GM23248 (cell line): ENCODE measurements at places on chromosomes 7 and 10.

DNA sequence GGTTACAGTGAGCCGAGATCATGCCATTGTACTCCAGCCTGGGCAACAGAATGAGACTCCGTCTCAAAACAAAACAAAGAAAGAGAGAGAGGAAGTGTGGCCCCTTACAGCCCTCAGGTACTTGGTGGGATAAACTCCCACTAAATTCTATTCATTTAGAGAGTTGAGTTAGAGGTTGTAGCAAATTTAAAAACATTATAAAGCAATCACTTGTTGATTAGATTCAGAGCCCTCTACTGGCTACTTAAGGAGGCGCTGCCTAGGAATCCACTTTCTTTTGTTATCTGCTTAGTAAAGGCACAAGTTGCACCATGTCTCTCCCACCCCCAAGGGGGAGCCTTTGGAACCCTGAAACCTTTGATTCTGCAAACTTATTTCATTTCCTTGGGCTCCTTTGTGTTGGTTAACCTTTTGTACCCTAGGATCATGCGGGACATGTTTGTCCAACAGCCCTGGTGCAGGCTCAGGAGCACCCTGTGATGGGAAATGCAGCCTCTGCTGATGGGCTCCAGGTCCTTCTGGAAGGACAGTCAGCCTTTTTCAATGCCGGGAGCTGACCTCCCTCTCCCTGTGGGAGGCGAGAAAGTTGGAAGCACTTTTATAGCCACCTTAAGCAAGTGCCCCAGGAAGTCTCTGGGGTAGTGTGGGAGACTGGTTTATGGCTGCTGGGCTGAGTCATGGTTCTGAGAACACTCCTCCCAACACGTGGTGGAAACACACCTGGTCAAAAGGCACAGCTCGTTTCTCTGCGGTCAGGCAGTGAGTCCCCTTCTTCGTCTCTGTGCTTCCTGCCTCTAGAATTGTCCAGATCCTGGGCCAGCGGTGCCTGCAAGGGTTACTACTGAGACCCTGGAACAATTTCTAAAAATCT lies 2.3 kb downstream of the HKDC1 start:
- no peaks in the 10 kb centered on the region for H3K36me3 ChIP-seq
- H3K4me1 ChIP-seq, result peaks cover 15% of the 10 kb centered on the region
- DNase-seq, result peak; percentile 80
- no peaks in the 10 kb centered on the region for H3K27me3 ChIP-seq
- H3K27ac ChIP-seq, result no peak overlapping the region

GRCh38 chr10:32077896-32078485 lies 21.8 kb upstream of the KIF5B start:
- no peaks in the 10 kb centered on the region for H3K36me3 ChIP-seq
- peaks cover 11% of the 10 kb centered on the region for H3K4me1 ChIP-seq
- DNase-seq, result peak; percentile 95
- no peaks in the 10 kb centered on the region for H3K27me3 ChIP-seq
- no peak overlapping the region for H3K4me3 ChIP-seq

DNA sequence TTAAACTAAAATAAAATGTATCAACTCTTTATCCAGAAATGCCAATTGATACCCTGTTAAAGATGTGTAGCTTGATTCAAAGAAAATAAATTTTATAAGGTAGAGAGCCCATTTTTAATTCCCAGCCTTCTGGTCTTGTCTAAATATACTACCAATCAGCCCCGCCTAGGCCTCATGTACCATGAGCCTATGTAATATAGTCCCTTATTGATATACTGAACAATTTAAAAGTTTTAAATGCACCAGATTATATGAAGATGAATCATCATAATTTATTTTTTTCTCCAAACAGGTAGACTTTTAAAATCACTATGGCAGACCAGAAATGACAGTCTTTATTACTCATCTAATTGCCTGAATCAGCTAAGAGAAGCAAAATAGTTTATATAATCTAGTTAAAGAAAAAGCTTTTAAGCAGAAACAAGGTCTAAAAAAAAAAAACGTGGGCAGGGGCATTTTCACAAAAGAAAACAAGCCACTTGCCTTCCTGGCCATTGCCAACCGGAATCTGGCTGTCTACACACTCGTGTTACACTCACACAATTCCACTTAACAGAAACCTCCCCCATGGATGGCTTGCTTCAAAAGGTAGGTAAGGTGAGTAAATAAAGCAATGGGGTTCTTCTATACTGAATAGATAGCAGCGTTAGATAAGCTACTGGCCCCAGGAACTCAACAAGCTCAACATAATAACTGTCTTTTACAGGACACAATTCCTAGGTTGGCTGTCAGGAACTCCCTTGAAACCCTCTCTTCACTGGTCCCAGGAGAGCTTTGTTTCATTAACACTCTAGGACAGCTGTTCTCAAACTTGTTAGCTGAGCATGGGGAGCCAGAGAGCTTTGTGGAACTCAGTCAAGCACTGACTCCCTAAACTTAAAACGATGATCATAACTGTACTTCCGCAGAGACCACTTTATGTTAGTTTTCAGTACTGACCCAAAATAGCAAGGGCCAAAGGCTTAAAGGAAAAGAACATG lies 37.2 kb downstream of the RAPGEF5 start:
- H3K27ac ChIP-seq, result no peak overlapping the region
- 0 out of 2 replicates have a peak, but pooled peaks cover 6% of the 10 kb centered on the region for H3K4me1 ChIP-seq
- DNase-seq, result no peak
- no peak overlapping the region for H3K4me3 ChIP-seq
- H3K27me3 ChIP-seq, result no peaks in the 10 kb centered on the region
- no peaks in the 10 kb centered on the region for H3K36me3 ChIP-seq

DNA sequence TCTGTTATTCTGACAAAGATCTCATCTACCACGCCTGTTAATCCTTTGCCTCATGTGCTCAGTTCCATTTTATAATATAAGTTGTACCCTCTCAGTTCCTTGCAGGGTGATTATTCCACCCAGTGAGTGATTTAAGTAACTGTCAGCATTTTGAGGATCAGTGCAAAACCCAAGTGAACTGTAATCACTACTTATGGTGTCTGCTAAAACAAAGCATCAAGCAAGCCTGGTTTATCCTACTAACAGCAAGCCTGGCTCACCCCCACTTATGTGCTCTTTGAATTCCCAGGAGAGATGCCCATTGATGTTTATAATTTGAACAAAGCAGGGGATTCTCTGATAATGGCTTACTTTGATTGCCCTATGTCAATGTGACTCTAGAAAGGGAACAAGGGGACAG lies 186.8 kb upstream of the LRGUK start:
- DNase-seq, result no peak
- no peak overlapping the region for H3K4me3 ChIP-seq
- no peaks in the 10 kb centered on the region for H3K27me3 ChIP-seq
- H3K4me1 ChIP-seq, result peaks cover 24% of the 10 kb centered on the region
- no peaks in the 10 kb centered on the region for H3K36me3 ChIP-seq
- H3K27ac ChIP-seq, result no peak overlapping the region

DNA sequence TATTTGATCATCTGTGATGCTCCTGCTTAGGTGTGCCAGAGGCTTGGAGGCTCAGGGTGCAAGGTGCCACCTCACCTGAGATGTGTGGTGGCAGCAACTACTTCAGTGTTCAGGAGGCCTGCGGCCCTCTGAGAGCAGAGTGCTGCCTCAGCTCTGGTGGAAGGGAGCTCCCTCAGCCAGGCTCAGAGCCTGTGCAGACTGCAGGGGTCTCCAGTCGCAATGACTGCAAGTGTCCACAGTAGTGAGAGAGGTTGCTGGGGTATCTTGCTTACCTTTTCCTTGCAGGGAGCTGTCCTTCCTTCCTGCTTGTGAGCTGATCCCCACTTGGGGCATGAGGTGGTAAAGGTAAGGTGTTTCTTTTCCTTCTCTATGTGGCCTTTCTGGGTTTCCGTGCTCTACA lies 131.0 kb upstream of the GAD2 start:
- no peaks in the 10 kb centered on the region for H3K36me3 ChIP-seq
- no peaks in the 10 kb centered on the region for H3K4me1 ChIP-seq
- no peak overlapping the region for H3K27ac ChIP-seq
- H3K4me3 ChIP-seq, result no peak overlapping the region

DNA sequence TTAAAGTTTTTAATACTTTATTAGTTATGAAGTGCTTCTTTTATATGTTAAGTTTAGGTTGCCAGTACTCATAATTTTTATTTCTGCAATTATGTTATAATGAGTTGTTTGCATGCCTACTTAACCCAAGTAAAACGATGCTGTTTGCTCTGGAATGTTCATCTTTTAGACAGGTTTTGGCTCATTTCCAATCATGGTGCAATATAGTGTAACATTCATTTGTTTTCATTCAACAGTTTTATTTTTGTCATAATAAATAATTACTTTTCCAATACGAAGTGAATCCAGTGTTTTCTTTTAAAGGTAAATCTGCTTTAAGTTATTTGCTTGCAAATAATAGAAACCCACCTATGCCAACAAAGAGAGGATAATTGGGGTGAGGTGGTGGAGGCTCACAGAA lies 22.1 kb downstream of the ARL5B start:
- peaks cover 3% of the 10 kb centered on the region; the same call in 1 of the 2 replicates for H3K36me3 ChIP-seq
- peak; percentile 50 for DNase-seq
- peak overlapping the region; percentile 30 for H3K27ac ChIP-seq

GRCh38 chr10:86197166-86197790 lies 169.3 kb downstream of the GRID1 start:
- no peak overlapping the region for H3K27ac ChIP-seq
- no peaks in the 10 kb centered on the region for H3K36me3 ChIP-seq
- no peaks in the 10 kb centered on the region for H3K27me3 ChIP-seq
- no peak for DNase-seq
- no peak overlapping the region for H3K4me3 ChIP-seq

DNA sequence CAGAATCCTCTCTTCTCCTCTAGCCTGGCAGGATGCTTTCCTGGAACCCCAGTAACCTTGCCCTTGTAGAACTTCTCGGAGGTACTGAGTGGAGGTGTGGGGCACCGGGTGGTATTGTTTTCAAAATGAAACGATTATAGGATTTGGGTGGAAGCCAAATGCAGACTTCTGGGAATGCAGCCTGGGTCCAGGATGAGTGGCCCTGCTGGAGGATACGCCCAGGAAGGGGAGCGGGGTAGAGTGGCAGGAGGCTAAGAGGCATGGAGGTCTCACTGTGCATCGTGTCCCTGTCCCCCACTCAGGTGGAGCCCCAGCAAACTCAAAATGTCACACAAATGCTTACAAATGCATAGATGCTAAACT lies 109.1 kb upstream of the PPIF start:
- peaks cover under 1% of the 10 kb centered on the region; the same call in 1 of the 2 replicates for H3K36me3 ChIP-seq
- DNase-seq, result no peak
- H3K27me3 ChIP-seq, result no peaks in the 10 kb centered on the region
- no peak overlapping the region for H3K4me3 ChIP-seq
- peaks cover 45% of the 10 kb centered on the region for H3K4me1 ChIP-seq
